ENCODE measurements at places on chromosomes 1 and 21. TPM values are rescaled to one million over a fixed set of nuclear protein-coding genes. Genes with fewer than 3 reads are reported as not detected.

DNA sequence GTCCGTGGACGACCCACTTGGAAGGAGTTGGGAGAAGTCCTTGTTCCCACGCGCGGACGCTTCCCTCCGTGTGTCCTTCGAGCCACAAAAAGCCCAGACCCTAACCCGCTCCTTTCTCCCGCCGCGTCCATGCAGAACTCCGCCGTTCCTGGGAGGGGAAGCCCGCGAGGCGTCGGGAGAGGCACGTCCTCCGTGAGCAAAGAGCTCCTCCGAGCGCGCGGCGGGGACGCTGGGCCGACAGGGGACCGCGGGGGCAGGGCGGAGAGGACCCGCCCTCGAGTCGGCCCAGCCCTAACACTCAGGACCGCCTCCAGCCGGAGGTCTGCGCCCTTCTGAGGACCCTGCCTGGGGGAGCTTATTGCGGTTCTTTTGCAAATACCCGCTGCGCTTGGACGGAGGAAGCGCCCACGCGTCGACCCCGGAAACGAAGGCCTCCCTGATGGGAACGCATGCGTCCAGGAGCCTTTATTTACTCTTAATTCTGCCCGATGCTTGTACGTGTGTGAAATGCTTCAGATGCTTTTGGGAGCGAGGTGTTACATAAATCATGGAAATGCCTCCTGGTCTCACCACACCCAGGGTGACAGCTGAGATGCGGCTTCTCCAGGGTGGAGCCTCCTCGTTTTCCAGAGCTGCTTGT lies 32.4 kb downstream of the PRMT2 start:
- peak; percentile 39 for DNase-seq

GRCh38 chr1:240619906-240620621 lies 8.1 kb upstream of the GREM2 start:
- no peak for DNase-seq

DNA sequence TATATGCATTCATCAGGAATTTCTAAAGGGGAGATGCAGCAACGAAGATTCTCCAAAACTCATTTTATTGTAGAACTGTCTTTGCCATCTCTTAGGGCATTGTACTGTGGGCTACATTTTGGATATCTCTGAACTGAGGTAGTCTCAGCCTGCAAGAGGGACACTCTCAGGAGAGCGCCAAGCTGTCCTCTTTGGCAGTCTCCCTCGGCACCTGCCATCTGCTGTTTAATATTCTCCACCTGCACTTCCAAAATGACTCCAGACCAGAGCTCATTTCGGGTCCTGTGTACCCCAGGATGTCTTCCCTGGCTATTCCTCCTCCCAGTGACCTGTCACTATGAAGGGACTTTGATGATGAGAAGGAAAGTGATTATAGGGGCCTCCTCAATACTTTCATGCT lies 356.3 kb upstream of the C1orf174 start:
- no peak for DNase-seq

DNA sequence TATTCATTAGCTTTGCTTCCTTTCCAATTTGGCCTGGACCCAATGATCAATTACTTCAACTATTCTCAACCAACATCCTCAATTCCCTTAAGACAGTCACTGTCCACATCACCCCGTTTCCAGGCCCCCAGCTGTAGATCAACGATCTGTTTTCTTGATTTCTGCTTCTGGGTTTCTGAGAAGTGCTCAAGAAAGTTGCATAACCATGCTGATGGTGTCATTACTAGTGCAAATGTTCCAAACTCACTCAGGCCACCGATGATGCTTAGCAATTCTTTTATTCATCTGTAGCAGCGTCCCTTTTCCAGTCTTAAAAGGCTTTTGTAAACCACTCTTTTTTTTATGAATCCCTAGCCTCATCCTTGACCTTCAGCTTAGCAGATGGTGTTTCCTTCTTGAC lies 155.8 kb upstream of the PTGFR start:
- no peak for DNase-seq

DNA sequence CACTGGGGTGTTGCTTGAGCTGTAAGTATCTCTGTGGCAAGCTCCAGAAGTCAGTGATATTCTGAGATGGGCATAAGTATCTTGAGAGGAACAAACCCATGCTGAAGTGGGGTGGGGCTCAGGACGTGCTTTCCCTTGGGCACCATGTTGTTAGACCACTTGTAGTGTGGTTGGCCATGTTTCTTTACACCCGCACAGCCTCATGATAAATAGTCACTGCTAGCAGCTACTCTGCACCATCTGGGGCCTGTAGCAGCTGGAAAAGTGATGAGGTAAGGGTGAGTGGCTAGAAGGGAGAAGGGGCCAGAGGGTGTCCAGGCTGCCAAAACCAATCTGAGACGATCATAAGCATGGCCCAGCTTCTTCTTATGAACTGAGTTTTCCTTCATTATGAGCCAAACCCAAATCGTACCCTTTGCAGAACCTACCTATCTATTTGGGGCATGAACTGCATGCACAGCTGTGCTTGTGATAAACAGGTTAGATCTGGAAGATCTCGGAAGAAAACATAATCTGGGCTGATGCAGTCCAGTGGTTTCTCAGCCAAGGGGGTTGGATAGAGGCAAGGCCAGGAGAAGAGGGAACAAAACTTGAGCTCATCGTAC lies 91.9 kb upstream of the IRF2BP2 start:
- no peak for DNase-seq

- peak; percentile 40 for DNase-seq
Observed at GRCh38 chr21:43332861-43333297, 94.1 kb downstream of the SIK1 start.

The PTPRF gene
- 39.5 TPM for polyA plus RNA-seq

DNA sequence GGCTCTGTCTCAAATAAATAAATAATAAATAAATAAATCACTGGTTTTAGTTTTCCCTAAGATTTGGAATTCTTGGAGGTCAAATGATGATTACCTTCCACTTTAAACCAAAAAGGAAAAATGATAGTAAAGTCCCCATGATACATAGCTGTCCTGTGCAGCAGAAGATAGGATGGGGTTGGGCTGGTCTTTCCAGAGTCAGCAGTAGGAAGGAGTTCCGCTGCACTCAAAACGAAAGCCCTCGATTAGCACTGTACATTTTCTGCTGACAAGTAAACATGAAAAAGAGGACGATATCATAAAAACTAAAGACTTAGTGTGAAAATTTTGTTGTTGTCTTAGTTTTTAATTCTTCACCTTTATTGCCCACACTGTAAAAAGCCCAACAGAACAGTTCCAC lies 79.7 kb downstream of the ATP5PO start:
- DNase-seq = no peak

- DNase-seq = no peak
Observed at GRCh38 chr21:35732788-35733187, 327.5 kb downstream of the SETD4 start.

GRCh38 chr1:230102046-230102445 lies 35.0 kb downstream of the GALNT2 start:
- DNase-seq = no peak

The CFHR4 gene
- polyA plus RNA-seq = 0.06 TPM

- no peak for DNase-seq
Observed at GRCh38 chr1:222643606-222643937, 25.7 kb downstream of the MIA3 start.

The DCDC2B gene
- not detected for polyA plus RNA-seq

- no peak for DNase-seq
Observed at GRCh38 chr1:3363023-3363422, 91.4 kb upstream of the ARHGEF16 start.
